CD4-positive, alpha-beta T cell treated with Interleukin-10 for 1 hour (primary cell): ENCODE measurements at places on chromosomes 13 and 19.

DNA sequence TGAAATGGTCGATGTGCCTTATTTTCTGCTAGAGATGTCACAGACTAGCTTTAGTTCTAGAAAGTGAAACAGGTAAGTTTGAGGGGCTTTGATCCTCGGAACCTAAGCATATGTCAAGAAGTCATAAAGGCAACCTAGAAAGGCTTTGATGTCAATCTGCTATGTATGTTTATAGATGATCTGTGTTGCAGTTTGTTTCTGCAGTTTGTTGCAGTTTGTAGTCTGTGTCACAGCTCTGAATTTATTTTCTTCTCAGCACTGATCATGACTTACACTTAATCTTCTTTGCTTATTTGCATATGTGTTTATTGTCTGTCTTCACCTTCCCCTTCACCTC is 5.9 kb downstream of the LSM14A start:
- peak; percentile 35 for DNase-seq

DNA sequence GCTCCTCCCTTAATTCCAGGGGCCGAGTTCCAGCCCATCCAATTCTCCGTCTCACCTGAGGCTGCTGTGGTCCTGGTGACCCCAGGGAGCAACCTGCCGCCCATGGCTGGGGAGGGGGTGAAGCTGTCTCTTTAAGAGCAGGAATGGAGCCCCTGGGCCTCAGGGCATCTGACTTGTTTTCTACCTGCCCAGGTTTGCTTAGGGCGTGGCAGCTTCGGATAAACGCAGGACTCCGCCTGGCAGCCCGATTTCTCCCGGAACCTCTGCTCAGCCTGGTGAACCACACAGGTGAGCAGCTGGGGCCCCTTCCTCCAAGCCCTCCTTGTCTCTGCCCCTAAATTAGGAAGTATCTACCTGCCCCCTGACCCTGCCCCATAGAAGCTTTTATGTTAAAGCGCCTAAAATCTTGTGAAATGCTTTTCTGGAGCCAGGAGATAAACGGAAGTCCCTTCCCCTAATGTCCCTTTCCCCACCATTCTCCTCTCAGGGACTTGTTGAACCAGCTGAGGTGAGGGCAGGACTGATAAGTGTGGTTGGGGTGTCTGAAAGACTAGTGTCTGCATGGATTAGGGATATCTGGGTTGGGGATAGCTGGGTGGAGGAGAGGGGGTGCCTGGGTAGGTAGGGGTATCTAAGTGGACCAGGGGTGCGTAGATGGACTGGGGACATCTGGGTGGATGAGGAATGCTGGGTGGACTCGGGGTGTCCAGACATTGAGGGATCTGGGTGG is 614 bp downstream of the FXYD3 start:
- no peak for DNase-seq

- DNase-seq = no peak
These were observed 642 bp downstream of the ZNF571 start for GRCh38 chr19:37593996-37594303.

DNA sequence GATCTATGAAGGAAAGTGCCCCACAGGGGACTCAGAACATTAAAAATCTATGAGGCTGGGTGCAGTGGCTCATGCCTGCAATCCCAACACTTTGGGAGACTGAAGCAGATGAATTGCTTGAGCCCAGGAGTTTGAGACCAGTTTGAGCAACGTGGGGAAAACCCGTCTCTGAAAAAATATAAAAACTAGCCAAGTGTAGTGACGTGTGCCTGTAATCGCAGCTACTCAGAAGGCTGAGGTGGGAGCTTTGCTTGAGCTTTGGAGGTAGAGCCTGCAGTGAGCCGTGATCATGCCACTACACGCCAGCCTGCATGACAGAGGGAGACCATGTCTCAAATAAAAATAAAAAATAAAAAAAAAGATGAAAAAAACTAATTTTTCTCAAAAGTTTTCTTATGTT is 1070.6 kb downstream of the PCDH9 start:
- DNase-seq = no peak

DNA sequence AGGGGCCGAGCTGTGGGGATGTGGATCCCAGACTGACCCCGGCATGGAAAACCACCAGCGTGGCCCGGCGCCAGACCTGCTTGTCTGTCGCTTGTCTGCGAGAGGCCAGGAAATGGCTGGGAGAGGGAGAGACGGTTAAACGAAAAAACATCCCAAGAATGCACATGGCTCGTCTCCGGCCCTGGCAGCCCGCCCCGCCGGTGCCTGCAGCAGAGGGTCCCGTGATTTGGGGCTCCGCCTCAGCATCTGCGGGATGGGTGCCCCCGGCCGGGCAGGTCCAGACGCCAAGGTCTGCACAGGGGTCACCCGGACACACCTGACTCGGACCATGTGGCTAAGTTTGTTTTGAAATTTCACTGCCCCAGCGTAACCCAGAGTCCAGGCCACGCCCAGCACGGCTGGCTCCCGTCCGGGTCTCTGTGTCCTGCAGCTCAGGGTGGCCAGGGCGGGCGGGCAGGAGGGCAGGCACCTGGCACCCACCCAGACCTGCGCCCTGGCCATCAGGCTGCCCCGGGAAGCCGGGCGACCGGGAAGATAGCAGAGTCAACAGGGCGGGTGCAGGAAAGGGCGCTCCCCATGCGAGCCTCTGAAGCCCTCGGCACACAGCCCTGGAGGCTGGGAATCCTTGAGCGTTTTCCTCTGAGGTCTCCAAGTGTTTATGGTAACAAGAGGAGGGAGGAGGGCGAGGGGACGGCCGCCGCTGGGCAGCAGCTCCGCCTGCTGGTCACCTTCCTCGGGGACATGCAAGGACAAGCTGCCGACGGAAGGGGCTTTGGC is 103.2 kb downstream of the GADD45B start:
- DNase-seq = peak; percentile 75

DNA sequence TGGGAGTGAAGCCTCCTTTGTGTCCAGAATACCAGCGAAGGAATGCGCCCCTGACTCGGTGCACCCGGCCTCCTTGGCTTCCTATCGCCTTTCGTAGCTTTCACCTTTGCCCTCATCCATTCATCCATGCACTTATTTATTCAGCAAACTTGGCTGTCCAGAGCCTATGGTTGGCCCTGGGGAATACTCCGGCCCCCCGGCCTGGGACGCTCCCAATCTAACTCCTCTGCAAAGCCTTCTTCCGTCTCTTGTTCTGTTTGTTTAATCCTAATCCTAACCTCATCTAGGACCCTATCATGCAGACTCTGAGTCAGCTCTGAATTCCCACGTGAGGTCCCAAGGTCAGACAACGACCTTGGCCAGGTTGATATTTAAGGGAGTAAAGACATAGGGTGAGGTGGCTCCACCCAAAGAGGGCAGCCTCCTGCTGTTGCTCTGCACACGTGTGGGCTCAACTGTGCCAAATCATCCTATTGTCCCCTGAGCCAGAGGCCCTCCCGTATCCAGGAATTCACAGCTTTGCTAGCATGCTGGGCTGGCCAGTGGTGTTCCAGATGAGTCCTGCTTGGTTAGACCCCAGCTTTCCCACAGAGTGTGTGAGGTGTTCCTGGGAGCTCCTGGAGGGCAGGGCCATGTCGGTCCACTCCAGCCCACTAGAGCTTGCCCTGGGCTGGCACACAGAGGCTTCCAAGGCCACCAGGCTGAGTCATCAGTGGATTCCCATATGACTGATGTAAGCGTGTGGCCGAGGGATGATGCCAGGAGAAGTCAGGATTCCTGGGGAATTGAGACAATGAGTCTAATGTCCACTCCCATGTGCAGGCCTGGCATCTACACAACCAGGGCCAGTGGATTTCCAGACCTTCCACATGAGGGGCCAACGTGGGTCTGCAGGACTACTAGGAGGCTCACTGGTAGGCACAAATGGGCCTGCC is 6.5 kb upstream of the CCNE1 start:
- DNase-seq = no peak

DNA sequence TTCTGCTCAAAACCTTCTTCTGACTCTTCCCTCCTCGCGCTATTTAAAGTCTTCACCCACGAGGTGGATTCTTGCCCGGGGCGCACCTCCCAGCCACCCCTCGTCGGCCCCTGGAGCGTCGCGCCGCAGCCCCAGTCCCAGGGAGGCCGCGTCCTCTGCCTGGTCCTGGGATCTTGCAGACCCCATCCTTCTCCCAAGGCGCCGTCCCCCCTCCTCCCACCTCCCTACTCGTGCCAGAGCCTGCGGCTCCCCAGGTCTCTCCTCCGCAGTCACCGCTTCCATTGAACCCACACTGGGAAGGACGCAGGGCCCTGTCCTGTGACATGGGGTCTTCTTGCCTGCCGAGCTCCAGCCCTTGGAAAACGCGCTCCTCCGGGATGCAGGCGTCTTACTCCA is 486 bp downstream of the ZNF808 start:
- no peak for DNase-seq

DNA sequence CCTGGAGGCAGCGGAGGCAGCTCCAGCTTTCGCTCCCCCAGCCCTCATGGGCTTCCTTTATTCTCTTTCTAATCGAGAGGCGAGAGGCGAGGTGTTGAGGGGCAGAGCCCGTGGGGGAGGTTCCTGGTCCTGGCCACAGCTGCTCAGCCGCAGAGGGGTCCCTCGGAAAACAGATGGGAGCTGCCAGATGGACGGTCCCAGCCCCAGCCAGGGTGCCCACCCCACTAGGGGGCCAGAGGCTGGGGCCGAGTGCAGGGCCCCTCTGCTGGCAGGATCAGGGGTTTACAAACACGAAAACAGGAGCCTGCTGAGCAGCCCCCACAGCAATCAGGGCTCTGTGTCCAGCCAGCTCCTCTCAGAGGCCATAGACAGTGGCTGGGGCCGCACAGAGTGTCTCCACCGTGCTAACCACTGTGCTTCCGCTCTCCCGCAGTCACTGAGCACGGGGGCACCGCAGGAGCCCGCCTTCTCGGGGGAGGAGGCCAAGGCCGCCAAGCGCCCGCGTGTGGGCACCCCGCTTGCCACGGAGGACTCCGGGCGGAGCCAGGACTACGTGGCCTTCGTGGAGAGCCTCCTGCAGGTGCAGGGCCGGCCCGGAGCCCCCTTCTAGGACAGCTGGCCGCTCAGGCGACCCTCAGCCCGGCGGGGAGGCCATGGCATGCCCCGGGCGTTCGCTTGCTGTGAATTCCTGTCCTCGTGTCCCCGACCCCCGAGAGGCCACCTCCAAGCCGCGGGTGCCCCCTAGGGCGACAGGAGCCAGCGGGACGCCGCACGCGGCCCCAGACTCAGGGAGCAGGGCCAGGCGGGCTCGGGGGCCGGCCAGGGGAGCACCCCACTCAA is 182.2 kb downstream of the KDM4B start:
- DNase-seq = no peak

- DNase-seq = no peak
These were observed 40.3 kb upstream of the UFM1 start for GRCh38 chr13:38309397-38309796.

- DNase-seq = no peak
These were observed 419.3 kb upstream of the KLHL1 start for GRCh38 chr13:70527599-70527998.

DNA sequence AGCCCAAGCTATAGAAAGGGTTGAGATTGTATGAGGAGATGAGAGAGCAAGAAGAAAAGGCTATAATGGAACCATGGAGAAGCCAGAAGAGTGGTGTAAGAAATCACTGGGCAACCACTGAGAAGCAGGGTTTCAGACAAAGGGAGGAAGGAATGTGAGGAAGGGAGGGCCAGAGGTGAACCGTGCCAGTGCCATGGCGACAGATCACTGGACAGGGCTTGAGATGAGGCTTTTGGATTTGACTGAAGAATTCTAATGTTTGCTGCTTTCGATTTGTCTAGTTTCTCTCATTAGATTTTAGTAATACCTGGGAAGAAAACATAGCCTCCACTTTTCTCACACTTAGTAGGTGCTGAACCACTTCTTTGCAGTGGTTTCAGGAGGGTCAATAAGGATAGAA is 6.3 kb upstream of the GPR183 start:
- peak; percentile 19 for DNase-seq

DNA sequence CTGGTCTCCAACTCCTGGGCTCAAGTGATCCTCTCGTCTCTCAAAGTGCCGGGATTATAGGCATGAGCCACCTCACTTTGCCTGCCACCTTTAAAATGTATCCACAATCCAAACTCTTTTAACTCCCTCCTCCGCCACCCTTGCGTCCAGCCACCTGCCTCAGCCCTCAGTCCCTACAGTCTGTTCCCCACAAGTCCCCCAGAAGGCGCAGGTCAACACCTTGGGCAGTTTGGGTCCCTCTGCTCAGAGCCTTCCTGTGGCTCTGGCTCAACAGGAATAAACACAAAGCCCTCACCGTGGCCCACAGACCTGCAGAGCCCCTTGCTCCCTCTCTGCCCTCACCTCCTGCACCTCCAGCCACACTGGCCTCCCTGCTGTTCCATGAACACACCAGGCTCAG is 7.5 kb upstream of the EMC10 start:
- DNase-seq = no peak

DNA sequence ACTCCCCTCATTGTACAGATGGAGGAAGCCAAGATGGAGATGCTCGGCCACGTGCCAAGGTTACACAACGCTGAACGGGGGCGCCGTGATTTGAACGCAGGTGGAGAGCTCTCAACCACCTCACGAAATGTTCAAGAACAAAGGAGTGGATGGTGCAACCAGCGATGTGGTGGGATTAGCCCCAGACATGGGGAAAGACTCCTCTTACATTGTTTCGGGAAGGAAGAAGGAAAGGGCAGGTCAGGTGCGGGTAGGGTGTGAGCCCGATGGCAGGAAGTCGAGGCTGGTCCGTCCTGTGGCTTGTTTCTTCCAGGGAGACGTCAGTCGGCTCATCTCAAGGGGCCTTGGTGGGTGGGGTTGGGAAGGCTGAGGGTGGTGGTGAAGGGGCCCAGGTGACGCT is 7.1 kb upstream of the KLK14 start:
- no peak for DNase-seq

GRCh38 chr19:49020931-49021895 is 2.9 kb downstream of the CGB3 start:
- no peak for DNase-seq
